ENCODE measurements at places on chromosomes 2 and 18.

DNA sequence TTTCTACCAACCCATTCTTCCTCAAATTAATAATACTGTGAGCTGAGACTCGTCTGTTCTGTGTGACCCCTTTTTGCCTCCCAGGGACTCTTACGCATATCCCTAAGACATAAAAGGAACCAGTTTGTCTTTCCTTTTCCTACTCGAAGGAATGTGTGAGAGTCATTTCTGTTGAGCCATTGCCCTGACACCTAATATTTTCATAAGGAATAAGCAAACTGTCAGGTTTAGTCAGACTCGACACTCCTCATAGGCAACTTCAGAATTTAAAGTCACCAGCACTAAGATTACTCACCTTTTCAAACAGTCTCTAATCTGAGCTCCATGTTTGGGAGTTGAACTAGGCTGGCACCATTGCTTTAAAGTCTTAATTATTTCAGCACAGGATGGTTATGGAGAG is 305.5 kb downstream of the IKZF2 start:
- DNase-seq: no peak

- peak; percentile 75 for DNase-seq
Measured at GRCh38 chr18:11518788-11519685, 90.4 kb upstream of the SLC35G4 start.

DNA sequence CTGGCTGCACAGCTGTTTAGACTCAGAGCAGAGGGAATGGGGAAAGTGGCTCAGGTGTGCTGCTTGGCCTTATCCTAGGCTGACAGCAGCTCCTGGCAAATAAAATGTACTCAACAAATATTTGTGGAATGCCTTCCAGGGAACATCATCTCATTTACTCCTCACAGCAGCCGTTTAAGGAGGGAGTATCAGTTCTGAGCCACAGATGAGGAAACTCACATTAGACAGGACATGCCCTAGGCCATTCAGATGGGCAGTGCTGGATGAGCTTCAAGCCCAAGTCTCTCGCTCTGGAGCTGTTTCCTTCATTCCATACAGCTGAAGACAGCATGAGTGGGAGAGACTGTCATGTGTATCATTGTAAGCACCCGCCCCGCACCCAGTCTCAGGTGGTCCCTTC is 129.6 kb upstream of the CNGA3 start:
- no peak for DNase-seq

DNA sequence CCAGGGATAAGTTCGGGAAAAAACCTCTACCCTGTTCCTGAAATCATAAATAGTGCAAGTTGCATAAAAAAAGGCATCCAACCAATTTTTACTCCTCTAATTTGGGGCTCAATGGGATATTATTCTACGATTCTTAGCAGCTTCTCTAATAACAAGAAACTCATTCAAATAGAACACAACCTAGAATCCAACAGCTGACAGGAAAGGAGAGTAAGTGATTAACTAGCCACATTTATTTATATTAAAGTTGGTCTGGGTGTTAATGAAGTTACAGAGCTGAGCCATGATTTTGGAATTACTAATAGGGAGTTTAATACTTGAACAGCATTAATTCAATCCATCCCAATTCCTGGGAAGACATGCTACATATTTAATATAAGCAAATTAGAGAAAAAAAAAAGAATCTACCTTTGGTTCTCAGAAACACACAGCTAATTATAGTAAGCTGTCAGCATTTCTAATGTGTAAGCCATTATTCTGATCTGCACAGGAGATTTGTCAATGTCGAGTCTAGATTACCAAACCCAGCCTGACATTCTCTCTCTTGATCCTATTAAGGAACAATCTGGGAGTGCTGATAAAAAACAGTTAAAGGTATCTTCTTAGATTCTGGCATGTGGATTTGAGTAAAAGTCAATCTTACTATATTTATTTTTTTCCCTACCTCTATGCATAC is 267.7 kb downstream of the NBAS start:
- DNase-seq: no peak

DNA sequence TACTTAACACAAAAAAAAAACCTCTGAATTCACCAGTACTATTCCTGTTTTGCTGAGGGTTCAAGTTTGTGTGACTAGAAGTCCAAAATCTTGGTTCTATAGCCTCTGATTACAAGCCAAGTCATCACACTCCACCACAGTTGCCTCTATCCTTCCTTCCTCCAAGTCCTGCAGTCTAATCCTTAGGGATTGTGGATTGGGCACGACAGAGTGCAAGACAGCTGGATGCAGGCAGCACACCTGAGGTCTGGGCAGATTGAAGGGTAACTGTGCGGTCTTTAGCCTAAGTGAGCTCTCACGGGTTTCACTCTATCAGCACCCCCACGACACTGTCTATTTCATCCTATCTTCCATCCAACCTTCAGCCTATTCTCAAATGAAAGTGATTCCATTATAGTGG is 299.4 kb upstream of the ID2 start:
- DNase-seq: no peak

GRCh38 chr2:167342769-167343168 is 454.5 kb downstream of the XIRP2 start:
- no peak for DNase-seq

DNA sequence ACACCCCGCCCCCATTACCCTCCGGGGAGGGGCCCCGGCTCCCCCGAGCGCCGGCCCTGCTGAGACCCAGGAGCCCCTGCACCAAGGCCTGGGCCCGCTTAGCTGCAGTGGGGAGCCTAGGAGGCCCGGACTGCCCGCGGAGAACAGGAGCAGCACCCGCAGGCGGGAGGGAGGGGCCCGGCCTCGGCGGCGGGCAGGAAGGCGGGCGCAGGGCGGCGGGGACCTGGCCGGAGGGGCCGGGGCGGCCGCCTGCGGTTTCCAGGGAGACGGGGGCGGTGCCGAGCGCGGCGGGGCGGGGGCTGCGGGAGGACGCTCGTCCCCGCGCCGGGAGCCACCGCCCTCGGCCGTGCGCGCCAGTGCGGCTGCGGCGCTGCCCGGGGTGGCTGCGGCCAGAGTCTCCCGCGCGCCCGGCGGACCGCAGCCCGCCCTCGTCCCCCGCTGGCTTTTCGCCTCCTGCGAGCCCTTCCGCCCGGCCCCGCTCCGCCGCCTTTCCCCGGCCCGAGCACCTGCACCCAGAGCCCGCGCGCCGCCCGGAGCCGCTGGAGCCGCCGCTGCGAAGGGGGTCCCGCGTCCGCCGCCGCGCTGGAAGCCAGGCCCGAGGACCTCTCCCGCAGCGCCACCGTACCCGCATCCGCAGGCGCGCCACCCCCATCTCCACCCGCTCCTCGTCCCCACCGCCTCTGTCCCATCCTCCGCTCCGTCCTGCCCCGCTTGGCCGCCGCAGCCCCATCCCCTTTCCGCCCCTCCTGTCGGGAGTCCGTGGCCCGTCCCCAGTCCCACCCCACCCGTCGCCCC is 17.2 kb downstream of the GPC1 start:
- no peak for DNase-seq

GRCh38 chr2:186187854-186188253 is 298.2 kb upstream of the ZC3H15 start:
- no peak for DNase-seq

DNA sequence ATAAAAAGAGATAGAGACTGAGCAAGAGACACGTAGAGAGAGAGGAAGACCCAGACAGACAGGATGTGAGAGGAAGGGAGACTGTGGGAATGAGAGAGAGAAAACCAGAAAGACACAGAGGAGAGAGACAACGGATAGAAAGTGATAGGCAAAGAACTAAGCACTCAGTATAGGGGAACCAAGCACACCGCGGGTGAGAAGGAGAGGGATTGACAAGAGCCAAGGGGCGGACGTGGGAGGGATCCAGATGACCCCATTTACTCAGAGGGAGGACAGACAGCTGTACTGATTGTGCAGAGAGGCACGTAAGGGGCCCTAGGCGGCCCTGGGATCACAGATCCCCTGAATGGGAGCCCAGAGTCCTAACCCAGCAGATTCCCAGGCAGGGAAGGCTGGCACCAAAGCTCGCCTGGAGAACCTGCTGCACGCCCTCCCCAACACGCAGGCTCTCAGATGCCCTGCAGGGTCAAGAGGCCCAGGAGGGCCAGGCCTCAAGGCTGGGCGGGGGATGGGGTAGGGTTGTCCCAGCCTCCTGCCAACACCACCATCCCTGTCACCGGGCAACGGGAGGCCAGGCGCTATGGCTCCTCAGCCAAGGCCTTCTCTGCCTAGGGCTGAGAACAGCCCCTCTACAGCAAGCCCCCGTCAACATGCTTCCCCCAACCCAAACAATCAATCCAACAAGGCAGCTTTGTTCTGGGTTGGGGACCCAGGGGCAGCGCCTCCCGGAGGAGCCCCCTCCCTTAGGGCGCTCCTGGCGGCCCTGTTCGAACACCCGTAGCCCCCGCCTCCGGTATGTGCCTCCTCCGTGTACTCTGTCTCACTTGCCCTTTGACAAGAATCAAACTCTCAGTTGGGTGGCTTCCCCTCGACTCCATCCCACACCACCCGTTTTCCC is 579 bp downstream of the LOXL3 start:
- no peak for DNase-seq

- no peak for DNase-seq
Measured at GRCh38 chr2:133434959-133435668, 133.1 kb downstream of the NCKAP5 start.

GRCh38 chr2:234979204-234980167 is 27.7 kb downstream of the SH3BP4 start:
- DNase-seq: no peak

GRCh38 chr2:224659714-224660113 is 56.5 kb downstream of the CCDC195 start:
- no peak for DNase-seq

GRCh38 chr18:61466736-61467135 is 133.5 kb downstream of the CDH20 start:
- no peak for DNase-seq

- DNase-seq: peak; percentile 91
Measured at GRCh38 chr2:10493634-10494281, 45.6 kb upstream of the ODC1 start.

DNA sequence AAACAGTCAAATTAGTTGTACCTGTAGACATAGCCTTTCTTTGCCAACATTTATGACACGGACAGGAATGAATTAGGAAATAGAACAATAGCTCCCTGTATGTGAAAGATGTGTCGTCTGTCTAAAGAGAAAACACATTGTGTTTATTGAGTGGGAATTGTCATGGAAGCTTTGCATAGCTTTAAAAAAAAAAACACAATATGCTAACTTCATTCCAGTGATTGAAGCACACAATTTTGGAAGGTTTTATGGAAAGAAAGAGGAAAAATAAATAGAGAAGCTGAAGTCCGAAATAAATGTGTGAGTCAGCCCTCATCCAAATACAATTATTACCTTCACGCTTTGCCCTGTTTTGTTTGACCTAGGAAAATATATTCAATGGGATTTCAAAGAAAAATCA is 1095.7 kb downstream of the TSN start:
- DNase-seq: no peak

- DNase-seq: no peak
Measured at GRCh38 chr2:60479226-60480088, 74.0 kb downstream of the BCL11A start.

GRCh38 chr2:104897515-104898184 is 43.7 kb downstream of the POU3F3 start:
- DNase-seq: no peak

GRCh38 chr2:174697255-174697654 is 67.0 kb downstream of the CHRNA1 start:
- DNase-seq: peak; percentile 72

GRCh38 chr2:109155553-109156451 is 26.8 kb downstream of the SH3RF3 start:
- no peak for DNase-seq

GRCh38 chr2:152051436-152051835 is 47.4 kb downstream of the CACNB4 start:
- no peak for DNase-seq

GRCh38 chr2:11236335-11236734 is 81.1 kb downstream of the SLC66A3 start:
- DNase-seq: no peak

GRCh38 chr18:3449512-3450011 is 410 bp upstream of the TGIF1 start:
- peak; percentile 81 for DNase-seq

DNA sequence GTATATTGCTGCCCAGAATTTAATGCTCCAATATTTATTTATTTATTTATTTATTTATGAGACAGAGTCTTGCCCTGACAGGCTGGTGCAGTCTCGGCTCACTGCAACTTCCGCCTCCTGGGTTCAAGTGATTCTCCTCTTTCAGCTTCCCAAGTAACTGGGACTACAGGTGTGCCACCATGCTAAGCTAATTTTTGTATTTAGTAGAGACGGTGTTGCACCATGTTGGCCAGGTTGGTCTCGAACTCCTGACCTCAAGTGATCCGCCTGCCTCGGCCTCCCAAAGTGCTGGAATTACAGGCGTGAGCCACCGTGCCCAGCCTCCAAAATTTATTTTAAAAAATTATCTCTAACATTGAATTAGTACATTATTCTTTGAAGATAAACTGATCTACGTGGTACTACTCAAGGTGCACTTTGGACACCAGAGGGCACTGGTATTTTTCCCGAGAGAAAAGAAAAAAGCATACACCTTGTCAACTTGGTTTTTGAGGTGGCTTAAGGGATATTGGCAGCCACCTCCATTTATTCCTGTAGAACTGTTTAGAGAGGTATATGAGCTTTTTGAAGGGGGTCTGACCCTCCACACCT is 1.4 kb upstream of the IDH1 start:
- DNase-seq: no peak

DNA sequence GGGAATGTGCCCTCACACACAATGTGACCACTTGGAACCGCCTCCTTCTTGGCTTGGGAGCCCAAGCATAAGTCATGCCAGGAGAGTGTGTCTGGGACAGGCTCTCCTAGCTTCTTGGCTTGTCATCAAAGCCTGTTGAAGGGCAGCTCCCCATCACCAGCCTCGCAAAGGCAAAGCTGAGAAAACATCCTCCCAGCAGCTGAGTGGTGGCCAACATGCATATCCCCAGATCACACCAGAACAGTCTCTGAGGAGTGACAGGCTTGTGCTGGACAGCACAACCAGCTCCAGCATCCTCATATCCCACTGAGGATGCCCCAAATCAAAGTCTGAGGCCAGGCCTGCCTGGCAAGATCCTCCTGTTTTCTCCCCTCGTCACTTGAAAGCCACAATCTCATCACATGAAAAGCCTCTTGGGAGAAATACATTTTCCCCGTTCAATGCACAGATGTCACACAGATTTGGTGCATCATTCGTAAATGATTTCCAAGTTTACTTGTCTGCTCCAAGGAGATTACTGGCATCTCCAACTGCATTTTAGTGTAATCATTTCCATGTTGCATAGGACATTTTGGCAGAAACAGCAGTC is 269.3 kb downstream of the TTC32 start:
- no peak for DNase-seq

GRCh38 chr2:42970151-42970550 is 177.8 kb upstream of the HAAO start:
- no peak for DNase-seq

GRCh38 chr2:18753722-18754121 is 164.4 kb upstream of the NT5C1B start:
- DNase-seq: no peak

- peak; percentile 16 for DNase-seq
Measured at GRCh38 chr2:233448220-233448559, 93.9 kb downstream of the DGKD start.

GRCh38 chr2:4090668-4091630 is 387.6 kb downstream of the DCDC2C start:
- DNase-seq: no peak

GRCh38 chr2:42297322-42297936 is 63.6 kb downstream of the COX7A2L start:
- peak; percentile 38 for DNase-seq
